ENCODE measurements at places on chromosomes 12 and 14. TPM values are rescaled to one million over a fixed set of nuclear protein-coding genes. Genes with fewer than 3 reads are reported as not detected.

PIP4K2C gene
- total RNA-seq, result 19.4 TPM

GUCY2C gene
- total RNA-seq, result not detected

GRCh38 chr12:48001505-48002413 lies 2.5 kb downstream of the COL2A1 start:
- no peak for DNase-seq

GRCh38 chr14:104307246-104307626 lies 168.8 kb downstream of the KIF26A start:
- DNase-seq, result no peak

DNA sequence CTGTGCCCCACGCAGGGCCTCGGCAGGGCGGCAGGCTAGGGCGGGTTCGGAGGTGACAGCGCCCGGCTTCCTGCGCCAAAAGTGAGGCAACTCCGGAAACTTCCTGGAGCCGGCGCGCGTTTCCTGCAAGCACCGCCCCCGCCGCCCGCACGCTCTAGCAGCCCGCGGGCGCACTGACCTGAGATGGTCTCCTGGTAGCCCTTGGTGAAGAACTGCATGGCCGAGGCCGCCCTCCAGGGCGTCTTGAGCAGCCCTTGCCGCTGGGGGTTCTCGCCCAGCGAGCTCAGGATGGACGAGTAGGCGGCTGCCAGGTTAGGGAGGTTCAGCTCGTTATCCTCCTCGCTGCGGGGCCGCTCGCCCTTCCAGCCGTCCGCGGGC lies 494 bp downstream of the GCH1 start:
- peak; percentile 36 for DNase-seq

- DNase-seq, result no peak
These were observed 54.1 kb downstream of the FRS2 start for GRCh38 chr12:69524331-69524630.

DHRS7 gene
- total RNA-seq, result 59.3 TPM

DNA sequence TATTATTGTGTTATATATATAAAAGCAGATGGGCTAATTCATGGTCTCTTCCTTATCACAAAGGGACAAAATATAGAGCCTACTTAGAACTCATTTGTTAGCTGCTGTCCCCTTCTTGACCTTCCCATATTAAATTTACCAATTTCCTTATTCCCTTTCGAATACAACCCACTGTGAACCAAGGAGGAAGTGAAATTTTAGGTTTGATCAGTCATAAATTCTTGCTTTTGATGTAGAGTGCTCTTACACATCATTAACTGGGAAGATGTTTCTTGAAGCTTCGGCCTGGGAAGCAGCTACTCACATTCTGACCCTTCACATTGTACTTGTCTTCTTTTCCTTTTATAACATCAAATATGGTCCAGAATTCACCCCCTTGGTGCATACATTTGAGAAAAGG lies 579.0 kb downstream of the LRFN5 start:
- DNase-seq, result no peak

KRT6A gene
- not detected for total RNA-seq

- DNase-seq, result no peak
These were observed 14.0 kb upstream of the PEX5 start for GRCh38 chr12:7175493-7175892.

CLEC9A gene
- not detected for total RNA-seq

- DNase-seq, result peak; percentile 53
These were observed 33.8 kb downstream of the ARMH4 start for GRCh38 chr14:58118097-58118815.

RNF212B gene
- not detected for total RNA-seq

DNA sequence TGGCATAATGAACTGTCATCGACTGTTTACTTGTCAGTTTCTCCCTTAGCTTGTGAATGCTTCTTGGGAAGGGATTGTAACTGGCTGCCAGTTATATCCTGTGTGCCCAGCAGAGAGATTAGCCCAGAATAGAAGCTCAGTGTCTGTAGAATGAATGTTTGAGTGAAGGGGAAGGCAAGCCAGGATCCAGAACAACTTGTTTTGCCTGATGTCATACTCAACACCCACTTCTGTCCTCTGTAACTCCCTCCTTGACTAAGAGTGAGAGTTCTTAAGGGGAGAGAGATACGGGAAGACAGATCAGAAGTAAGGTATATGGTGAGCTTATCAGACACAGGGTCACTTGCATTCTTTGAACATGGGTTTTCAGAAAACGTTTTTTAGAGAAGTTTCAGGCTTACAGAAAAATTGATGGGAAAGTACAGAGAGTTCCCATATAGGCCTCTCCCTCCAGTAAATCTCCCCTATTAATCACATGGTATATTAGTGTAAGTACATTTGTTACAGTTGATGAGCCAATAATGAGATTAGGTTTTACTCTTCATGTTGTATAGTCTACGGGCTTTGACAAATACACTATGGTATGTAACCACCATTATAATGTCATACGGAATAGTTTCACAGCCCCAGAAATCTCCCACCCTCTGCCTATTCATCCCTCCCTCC lies 5.6 kb upstream of the SPPL3 start:
- no peak for DNase-seq

DNA sequence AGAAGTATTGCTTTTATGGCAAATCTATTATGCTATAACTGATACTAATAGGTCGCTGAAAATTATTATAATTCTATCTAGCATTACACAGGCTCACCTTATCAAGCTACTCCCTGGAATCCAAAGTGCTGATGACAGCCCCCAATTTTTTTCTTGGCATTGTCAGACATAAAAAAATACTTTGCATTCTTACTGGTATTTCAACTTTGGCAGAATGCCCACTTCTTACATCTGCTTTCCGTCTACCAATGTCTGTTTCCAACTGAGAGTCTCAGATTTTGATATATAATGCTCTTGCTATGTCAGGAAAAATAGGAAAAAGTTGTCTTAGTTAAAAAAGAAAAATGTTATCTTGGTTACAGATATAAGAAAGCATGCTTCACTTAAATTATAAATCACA lies 615.4 kb downstream of the C12orf50 start:
- no peak for DNase-seq

DNA sequence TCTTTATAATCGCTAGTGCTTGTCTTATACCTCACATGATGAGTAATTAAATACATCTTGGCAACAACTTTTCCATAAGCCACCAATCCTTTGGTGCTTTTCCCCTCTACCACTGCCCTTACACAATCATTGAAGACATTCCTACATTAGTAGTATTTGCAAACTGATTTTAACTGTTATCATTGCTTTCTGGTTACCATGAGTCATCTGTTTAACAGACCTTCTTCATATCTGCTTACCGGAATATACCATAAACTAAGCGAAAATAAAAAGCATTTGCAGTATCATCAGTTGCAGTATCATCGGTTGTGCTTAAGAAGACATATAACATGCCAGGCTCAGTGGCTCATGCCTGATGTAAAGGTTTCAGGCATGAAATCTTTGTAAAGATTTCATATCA lies 54.8 kb upstream of the PLEKHA5 start:
- DNase-seq, result no peak

DNA sequence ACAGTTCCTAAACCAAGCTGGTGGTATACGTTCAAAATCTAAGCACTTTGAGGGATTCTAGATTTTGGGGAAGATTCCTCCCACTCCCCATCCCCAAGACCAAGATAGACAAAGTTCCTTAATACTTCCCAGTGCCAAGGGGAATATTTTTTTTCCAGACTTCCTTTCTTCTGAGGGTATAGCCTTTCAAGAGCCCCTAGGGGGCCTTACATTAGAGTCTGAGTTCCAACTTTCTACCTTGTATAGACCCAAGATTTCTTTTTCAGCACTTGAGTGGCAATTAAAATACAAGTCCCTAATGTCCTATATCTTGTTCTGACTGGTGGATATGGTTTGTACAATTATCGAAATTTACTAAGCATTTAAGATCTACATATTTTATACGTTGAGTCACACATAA lies 28.7 kb upstream of the SOS2 start:
- DNase-seq, result no peak

GRCh38 chr12:67455236-67455635 lies 186.1 kb downstream of the CAND1 start:
- no peak for DNase-seq

- DNase-seq, result no peak
These were observed 69.2 kb upstream of the PSMA6 start for GRCh38 chr14:35222872-35223466.

KCNC2 gene
- total RNA-seq, result not detected

DNA sequence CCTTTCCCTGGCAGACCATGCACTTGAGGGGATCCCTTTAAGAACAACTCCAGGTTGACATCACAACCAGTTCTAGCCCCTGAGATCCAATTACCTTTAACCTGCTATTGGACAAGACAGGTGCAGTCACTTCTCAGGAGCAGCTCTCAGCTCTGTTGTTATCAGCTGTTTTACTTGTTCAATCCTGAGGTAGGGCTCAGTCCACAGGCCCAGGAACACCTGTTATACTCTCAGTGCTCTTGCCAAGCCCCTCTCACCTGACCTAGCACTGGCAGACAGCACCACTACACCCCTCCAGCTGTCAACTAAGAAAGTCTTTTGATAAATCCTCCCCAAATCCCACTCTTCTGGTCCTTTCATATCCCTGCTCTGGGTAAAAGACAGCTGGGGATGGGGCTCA lies 163.9 kb upstream of the TMTC2 start:
- DNase-seq, result no peak

GPR84 gene
- not detected for total RNA-seq
